ENCODE measurements at places on chromosomes 3 and 15.

DNA sequence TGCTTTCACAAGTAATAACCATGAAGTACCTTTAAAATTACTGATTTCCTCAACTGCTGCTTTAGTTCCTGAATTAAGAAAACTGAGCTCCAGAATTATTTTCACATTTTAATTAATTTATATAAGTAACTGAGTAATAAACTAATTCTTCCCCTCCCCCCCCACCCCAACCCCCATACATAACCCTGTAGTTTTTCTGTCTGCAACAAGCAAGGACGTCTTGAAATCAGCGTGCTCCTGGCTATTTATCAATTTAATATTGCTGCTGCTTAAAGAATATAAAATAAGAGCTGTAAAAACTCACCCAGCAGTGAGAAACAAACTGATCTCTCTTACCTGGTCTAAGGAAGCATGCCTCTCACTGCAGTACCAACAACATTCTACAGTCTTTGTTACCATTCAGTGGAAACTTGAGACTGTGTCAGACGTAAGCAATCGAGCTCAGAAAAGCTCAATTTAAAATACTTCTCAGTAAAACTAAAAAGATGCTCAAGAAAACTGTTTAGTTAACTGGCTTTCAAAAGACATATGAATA, 121.0 kb downstream of the TFDP2 start:
- ATAC-seq = no peak

DNA sequence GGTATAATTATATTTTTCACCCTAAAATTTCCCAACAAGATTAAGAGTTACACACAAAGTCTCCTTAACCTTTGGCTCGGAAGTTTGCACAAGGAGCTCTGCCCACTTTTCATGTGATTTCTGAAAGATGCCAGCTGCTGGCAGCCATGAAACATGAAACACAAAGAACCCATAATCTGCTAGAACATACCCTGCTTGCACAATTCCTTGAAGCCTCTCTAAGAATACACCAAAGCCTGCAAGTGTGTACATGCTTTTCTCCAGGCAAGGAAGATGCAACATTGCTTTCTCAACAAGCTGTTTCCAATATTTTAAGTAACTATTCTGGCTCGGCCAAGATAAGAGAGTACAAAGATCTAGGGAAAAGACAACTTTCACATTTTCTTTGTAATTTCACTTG, 182.0 kb upstream of the WNT5A start:
- ATAC-seq = no peak

GRCh38 chr3:100437721-100438622, 36.6 kb downstream of the LNP1 start:
- no peak for ATAC-seq

GRCh38 chr3:13143381-13144004, 70.3 kb upstream of the IQSEC1 start:
- ATAC-seq = no peak

GRCh38 chr3:96039632-96040031, 774.8 kb upstream of the EPHA6 start:
- ATAC-seq = no peak

DNA sequence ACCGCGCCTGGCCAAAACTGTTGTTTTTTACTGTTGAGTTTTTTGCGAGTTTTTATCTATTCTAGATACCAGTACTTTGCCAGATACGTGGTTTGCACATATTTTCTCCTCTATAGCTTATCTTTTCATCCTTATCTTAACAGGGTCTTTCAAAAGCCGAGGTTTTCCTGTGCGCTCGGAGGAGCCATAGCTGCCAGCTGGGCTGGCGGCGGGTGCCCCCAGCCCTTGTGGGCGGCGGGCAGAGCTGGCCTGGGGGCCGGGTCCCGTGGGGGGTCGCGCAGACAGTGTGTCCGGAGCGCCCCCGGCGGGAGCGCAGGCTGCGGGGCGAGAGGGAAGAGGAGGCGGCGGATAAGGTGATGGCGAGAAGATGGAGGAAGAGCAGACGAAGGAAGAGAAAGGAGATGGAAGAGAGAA, 11.1 kb upstream of the EIF4A2 start:
- no peak for ATAC-seq

DNA sequence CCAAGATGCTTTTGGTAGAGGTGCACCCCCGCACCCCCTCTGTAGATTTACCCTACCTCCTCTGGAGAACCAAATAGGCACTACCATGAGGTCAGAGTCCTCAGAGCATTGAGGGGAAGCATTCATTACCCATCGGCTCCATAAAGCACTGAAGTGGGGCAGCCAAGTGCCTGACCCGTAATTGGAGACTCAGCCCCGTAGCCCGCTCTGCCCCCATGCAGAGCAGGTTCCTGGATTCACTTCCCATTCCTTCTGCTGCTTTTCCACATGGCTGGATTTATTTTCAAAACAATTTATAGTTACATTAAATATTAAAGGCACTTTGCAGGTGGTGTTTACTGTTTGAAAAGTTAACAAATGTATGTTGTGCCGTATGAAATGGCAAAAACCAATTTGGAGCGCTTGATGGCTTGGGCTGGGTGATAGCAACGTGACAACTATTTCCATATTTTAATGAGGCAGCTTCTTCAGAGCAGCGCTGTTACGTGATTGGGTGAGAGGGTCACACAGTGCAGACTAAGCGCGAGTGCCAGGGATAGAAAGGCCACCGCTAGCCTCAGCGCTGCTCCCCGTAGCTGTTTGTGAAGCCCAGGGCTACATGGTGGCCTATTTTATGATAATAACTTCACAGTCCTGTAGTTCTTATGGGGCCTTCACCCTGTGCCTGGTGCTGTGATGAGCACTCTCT, 373.8 kb upstream of the PROK2 start:
- ATAC-seq = no peak

- no peak for ATAC-seq
These were observed 843 bp upstream of the CD47 start for GRCh38 chr3:108091498-108092250.

Data from gastroesophageal sphincter (tissue), 4 donors.